ENCODE measurements at places on chromosomes 2 and 18.

DNA sequence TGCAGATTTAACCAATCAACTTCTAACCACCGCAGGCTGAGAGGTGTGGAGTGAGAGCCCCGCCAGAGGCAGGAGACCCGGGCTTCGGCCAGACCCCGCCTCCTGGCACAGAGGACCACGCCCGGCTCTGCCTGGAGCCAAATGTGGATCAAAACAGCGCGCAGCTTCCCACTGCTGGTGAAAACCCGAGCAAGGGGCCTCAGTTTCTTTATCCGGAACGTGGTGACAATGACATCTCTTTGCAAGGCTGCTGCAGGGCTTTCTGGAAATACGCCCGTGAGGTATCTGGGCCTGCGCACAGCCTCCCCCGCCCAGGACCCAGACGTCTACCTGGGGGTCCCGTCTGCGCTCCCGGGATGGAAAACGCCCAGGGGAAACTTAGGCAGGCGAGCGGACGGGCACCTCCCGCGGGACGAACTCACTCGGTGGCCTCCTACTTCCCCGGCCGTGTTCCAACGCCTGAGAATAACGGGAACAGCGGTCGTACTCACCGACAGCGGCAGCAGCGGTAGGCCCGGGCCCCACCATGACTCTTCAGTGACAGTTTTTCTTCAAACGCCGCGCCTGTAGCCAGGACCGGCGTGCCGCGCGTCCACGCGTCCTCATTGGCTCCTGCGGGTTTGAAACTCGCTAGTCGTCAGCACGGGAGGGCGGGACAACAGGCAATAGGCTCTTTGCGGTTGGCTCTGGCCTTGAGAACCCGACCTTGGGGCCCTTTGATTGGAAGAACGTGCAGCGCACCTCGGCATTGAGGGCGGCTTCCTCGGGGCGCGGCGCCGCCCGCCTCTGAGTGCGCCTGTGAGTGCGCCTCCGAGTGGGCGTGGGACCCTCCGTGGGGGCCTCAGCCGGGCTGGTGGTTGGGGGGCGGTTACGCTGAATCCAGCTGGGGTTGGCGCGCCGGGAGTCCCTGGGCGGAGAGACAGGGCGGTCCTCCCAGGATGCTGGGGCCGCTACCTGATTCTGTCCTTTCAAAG, at the start of gene CKAP2L:
CKAP2L (minus strand) TSS at position 539 of the 974 bp plus-strand sequence; CDS start at position 528, 11 bp downstream.
- DNase-seq, result peak; percentile 72

- DNase-seq, result no peak
These were observed 165.9 kb downstream of the DYSF start for GRCh38 chr2:71619230-71619741.

DNA sequence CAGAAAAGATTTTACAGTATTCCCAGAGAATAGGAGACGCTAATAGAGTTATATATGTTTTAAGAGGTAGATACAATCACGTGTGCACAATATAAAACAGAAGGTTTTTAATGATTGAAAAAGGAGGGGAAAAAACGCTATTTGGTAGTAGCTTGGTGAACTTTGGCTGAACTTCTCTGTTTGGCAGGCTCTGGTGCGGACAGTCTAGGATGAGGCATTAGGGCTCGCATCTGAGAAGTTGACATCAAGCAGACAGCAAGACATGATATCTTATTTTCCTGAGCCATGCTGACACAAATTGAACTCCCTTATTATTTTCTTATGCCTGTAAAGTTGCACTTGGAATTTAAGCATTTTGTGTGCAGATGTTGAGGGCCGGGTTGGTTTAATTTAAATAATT, 176.6 kb downstream of the EN1 start:
- no peak for DNase-seq

DNA sequence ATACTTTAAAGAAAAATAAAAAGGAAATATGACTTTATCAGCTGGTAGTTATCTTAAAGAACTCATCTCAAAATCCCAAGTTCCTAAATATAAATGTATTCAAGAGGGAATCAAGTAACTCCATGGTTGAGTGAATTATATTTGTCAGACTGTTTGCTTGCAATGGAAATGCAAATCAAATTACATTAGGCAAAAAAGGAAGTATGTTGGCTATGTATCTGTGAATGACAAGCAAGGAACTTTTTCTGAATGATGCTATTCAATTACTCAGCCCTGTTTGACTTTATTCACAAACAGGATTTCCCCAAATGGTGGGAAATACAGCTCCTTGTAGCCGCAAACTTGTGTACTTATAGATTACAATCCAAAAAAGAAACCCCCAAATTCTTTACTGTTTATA, 309.1 kb downstream of the ARL6IP6 start:
- no peak for DNase-seq

DNA sequence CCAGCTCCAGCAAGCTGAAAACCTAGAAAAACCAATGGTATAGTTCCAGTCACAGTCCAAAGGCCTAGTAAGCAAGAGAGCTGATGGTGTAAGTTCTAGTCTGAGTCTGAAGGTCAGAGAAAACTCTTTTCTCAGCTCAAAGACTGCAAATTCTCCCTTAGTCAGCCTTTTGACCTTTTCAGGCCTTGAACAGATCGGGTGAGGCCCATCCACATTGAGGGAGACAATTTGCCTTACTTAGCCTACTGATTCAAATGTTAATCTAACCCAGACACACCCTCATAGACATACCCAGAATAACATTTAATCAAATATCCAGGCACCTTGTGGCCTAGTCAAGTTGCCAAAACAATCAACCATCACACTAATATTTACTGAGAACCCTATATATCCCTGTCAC, 110.8 kb upstream of the KCNJ3 start:
- DNase-seq, result no peak

GRCh38 chr2:30862054-30862651, 54.9 kb upstream of the CAPN13 start:
- no peak for DNase-seq

- no peak for DNase-seq
These were observed 453.7 kb upstream of the CELF4 start for GRCh38 chr18:38019292-38019691.

DNA sequence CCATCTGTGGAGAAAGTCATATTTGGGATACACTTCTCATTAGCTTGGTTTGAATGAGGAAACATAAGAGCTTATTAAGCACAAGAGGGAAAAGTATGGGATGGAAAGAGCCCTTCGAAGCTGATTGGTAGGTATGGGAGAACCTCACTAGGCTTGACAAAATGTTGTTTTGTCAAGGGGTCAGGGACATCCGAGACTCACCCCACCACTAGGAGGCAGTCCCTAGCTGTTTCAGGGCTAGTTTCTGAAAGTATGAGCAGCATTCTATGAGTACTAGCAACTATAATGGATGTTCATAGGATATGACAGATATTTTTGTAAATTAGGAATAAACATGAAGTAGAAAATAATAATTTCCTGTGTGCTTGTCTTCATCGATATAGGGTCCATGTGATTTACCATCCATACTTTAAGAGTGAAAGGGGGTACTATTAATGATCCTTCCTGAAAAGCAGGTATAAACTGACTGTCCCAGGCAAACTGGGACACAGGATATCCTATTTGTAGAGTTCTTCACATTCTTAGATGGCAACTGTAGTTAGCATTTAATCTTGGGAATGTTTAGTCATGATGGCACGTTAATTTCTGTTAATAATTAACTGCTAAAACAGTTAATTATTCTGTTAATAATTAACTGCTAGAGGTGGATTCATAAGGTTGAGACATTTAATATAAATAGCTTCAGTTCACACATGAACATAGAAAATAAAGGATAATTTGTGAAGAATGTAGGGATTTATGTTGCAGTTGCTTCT, 28.4 kb downstream of the OTX1 start:
- DNase-seq, result no peak

- no peak for DNase-seq
These were observed 176.9 kb upstream of the FN1 start for GRCh38 chr2:215612786-215613185.

- DNase-seq, result no peak
These were observed 139.9 kb upstream of the DNMT3A start for GRCh38 chr2:25481381-25482300.

DNA sequence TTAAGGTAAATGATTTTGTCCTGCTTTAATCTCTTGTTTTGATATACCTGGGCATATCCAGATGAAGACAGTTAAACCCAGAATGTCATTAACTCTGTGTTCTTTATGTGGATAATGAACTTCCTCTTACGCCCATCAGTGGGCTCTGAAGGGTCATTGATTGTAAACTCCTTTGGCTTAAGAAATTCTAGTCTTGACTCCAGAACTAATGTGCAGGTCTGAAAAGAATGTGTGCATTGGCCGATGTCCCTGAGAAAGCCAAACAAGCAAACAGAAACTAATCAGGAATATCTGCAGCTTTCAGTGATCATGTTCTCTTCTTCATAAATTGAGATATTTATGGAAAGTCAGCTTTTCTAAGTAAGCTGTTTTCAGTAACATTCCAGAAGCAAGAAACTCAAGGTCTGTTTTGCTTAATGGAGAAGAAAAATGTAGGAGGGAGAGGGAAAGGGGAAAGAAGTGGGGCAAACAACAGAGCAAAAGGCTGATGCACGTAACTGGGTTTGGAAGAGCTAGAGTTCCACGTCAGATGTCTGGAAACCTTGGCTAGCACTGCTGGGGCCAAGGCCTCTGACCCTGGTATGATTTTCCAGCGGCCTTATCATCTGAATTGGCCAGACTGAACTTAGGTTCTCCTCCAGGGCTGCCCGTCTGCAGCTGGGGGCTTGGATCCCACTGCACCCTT, 61.3 kb upstream of the FHL2 start:
- no peak for DNase-seq

- DNase-seq, result no peak
These were observed 240.4 kb downstream of the PRKCE start for GRCh38 chr2:45891719-45892424.

DNA sequence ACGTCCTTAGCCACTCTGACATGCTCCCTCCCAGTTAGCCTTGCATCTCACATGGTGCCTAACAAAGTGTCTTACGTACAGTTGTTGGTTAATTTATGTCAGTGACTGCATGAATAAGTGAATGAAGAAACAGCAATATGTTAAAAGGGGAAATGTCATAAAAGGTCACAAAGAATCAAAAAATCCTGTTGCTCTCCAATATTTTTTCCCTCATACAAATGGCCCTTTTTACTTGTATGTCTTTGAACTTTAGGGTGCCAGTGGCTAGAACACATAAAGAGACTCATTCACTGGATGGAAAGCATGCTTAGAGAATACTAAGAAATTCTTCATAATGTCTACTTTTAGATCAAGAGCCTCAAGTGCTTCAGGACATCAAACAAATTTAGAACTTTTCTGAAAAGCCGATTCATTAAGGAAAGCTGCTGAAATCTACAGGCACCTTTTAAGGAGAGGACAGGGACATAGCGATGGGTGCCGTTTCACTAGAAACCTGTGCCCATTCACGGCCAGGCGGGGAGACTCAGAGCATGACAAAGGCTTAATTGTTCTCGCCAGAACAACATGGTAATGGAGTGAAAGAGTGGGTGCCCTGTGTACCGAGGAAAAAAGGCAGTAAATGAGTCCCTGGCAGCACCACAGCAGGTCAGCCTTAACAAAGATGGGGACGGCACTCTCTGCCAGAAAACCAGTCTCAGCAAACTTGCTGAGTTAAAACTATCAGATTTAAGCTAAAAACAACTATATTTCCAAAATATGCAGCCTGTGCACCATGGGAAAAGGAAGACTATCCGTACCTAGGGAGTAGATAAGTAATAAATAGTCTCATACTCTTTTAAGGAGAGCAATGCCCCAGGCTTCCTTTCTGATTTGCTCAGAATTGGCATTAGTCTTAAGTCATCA, 71.6 kb upstream of the SPTBN1 start:
- DNase-seq, result no peak

DNA sequence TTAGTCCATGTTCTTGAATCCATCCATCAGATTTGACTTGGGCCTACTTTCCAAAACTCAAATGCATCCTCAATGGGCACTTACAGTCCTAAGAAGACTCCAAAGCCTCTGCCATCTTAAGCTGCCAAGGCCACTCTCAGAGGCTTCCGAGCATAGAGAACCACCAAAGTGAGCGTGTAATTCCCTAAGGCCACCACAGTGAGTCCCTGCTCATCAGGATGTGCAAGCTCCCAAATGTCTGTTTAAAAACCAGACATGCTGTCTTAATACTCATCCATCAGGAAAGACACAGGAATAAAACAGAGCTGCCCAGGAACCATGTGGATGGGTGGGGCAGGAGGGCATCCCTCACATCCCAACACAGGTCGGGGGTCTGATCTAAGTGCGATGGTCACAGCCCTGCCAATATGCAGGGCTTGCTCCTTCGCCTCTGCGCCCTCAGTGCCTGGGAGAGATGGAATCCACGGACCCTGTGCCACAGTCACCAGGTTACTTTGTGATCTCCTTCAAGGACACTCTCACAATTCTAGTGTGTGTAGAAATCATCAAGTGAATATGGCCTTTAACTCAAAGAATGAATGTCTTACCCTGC, 80.4 kb downstream of the POLR1A start:
- DNase-seq, result no peak

DNA sequence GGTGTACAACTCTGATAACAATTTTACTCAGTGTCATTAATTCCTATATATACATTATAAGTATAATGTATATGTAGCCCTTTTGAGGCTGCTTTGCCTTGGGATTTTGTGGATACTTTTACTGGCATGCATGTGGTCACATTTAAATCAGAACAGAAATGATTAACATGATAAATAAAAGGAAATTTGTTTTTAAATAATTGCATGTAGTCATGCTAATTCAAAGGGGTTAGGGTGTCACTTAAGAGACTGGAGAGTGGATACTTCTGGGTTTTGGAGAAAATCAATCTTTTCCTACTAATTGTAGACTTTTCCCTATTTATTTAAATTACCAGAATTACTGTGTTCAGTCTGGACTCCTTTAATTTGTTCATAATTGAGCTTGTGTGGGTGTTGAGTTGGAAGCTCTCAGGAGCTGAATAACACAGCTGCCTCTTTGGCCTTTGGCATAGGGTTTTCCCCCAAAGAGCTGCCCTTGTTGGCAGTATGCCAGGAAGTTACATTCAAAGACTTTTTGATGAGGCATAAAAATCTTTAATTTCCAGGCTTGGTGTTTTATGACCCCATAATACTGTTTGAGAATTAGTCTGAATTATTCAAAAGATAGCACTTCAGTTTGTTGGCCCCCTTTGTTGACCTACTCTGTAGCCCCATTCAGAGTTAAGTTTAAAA, 484.7 kb upstream of the NRP2 start:
- no peak for DNase-seq

DNA sequence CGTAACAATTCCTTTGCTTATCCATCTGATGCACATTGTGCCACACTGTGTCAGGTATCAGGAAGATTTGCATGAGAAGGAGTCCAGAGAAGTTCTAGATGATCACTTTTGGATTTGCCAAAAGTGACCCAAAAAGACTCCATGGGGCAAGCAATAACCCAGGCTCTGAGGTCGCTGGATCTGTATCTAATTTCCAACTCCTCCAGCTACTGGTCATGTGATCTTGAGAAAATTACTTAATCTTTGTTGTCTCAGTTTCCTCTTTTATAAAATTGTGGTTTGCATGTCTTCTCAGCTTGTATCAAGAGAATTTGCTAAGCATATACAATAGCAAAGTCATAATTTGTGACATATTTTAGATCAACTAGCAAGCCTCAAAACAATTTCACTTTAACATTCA, 61.3 kb upstream of the ITGA4 start:
- no peak for DNase-seq

- DNase-seq, result no peak
These were observed 374.2 kb downstream of the TDRD15 start for GRCh38 chr2:21498016-21498415.

Measured in stimulated activated CD8-positive, alpha-beta memory T cell treated with anti-CD3 and anti-CD28 coated beads, Interleukin-15, amount 100 ng/mL, for 24 hours (primary cell).